PC-3 (cell line): ENCODE measurements at places on chromosomes 16 and 17. TPM values are rescaled to one million over a fixed set of nuclear protein-coding genes. Genes with fewer than 3 reads are reported as not detected.
A peak's percentile ranks its signal among the peaks of the same experiment; 100 is the strongest.

The CDH8 gene
- 1.3 and 5.7 TPM in 2 replicates for total RNA-seq

The ATP2A1 gene
- 0.23 and 0.87 TPM in 2 replicates for total RNA-seq

The KRTAP3-2 gene
- total RNA-seq, result not detected in 2 replicates

GRCh38 chr16:1794221-1794871 is 841 bp upstream of the IGFALS start:
- DNase-seq, result no peak

DNA sequence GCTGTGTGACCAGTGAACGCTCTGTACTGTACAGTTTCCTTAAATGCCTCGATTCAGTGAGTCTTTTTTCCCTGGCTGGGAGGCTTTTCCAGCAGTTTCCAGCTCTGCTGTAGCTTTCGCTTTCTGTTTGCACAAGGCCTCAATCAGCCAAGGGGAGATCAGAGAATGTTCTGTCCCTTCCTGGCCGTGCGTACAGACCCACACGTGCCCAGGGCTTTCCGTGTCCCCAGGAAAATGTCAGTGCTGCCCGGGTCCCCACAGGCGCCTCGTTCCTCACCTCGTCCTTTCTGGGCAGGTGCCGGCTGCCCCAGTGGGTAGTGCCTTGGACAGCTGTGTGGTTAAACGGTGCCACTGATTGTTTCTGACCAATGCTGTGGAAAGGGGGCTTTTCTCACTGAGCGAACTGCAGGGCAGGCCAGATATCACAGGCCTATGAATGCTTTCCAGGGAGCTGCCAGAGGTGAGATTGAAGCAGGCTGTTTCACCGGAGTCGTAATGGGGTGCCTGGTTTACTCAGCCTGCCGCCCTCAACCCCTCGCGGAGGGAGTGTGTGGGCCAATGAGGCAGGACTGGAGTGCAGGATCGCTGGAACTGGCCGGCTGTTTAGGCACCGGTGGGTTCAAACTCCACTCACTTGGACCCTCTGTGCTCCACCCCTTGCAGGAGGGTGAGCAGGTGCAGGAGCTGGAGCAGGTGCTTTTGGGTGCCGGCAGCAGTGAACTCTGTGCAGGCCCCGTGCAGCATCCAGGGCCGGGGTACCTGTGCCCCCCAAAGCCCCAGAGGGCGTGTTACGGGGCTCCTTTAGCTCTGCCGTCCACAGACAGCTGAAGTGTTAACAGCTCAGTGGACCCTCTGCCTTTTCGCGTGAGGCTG is 44.4 kb downstream of the ZNF778 start:
- DNase-seq, result no peak

The CMTM4 gene
- 16.9 and 17.0 TPM in 2 replicates for total RNA-seq

The BTBD17 gene
- total RNA-seq, result not detected in 2 replicates

The NUP85 gene
- 91.5 and 95.6 TPM in 2 replicates for total RNA-seq

- no peak for DNase-seq
Observed at GRCh38 chr17:79907850-79908249, 68.6 kb upstream of the CBX4 start.

GRCh38 chr17:34991606-34992005 is 11.3 kb downstream of the LIG3 start:
- no peak for DNase-seq

GRCh38 chr17:57538736-57539456 is 206.2 kb downstream of the CCDC182 start:
- DNase-seq, result no peak

- no peak for DNase-seq
Observed at GRCh38 chr16:81478876-81479511, 34.4 kb downstream of the CMIP start.

DNA sequence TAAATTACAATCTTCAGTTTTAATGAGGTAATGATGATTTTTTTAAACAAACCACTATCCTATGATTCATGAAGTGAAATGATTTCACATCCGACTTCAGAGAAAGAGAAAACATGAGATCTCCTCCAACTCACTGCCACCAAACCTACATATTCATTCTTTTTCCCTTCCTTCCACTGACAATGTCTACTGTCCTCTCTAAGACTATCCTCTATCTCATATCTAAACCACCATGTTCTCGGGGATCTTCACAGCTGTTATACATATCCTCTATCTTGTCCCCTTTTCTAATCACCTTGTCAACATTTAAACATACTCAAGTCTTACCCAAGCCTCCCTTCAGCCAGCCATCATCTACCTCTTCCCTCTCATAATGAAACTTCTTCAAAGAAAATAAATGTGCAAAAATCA is 53.5 kb downstream of the SMURF2 start:
- peak; percentile 53 for DNase-seq

- DNase-seq, result peak; percentile 91
Observed at GRCh38 chr16:2040787-2041522, 6.7 kb downstream of the NTHL1 start.

- DNase-seq, result no peak
Observed at GRCh38 chr17:61478790-61479492, 26.7 kb downstream of the TBX4 start.

DNA sequence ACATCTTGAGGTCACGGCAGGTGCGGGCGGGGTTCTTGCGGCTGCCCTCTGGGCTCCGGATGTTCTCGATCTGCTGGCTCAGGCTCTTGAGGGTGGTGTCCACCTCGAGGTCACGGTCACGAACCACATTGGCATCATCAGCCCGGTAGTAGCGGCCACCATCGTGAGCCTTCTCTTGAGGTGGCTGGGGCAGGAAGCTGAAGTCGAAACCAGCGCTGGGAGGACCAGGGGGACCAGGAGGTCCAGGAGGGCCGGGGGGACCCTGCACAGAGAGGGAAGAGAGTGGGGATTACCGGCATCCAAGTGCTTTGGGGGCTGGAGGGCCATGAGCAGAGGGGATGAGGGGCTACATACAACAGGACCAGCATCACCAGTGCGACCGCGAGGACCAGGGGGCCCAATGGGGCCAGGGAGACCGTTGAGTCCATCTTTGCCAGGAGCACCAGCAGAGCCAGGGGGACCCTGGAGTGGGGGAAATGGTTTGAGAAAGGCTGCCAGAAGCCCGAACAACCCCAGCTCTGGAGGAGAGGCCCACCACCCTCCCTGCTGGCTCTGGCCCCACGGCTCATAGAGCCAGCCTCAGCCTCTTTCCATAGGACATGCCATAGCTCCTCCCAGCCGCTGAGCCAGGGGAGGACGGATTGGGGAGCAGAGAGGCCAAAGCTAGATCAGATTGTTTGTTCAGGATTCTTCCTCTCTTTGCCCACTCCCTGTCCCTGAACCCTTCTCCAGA is 14.6 kb downstream of the COL1A1 start:
- DNase-seq, result no peak

DNA sequence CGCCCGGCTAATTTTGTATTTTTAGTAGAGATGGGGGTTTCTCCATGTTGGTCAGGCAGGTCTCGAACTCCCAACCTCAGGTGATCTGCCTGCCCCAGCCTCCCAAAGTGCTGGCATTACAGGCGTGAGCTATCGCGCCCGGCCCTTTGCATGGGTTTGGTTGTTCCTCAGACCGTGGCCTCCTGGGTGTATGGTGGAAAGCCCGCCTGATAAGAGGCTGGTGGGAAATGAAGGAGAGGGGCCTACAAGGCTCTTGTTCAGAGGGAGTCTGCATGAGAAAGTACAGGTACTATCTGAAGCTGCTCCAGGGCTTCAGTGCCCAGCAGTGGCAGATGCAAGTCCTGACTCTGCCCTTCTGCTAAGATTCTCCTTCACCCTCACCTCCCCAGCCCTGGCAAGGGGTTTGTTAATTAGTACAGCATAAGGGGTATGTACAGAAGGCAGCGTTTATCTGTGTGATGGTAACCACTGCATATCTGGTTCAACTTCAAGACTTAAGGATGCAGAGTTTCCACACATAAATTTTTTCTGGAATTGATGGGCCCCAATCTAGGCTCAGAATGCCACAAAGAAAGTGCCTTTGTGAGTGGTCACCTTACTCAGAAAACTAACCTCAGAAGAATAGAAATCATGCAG is 24.2 kb downstream of the GRB7 start:
- no peak for DNase-seq

The KRTAP16-1 gene
- not detected in 2 replicates for total RNA-seq

DNA sequence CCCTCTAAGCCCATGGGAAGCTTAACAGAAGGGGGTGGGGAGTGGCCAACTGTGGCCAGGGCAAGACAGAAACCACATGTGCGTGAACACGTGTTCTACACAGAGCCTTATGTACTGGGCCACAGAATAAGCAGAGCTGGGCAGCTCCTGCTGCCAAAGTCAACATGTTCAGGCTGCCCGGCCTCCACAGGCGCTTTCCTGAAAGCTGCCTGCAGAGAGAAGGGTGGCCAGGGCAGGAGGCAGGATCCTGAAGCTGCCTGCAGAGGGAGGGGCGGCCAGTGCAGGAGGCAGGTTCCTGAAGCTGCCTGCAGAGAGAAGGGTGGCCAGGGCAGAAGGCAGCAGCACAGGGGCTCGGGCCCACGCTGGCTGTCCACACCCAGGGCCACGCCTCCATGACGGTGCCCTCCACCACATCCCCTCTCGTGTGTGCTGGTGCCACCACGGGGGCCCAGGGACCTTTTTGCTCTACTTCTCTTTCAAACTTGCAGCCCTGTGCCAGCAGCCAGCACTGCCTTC is 79.5 kb downstream of the ANKRD11 start:
- no peak for DNase-seq

DNA sequence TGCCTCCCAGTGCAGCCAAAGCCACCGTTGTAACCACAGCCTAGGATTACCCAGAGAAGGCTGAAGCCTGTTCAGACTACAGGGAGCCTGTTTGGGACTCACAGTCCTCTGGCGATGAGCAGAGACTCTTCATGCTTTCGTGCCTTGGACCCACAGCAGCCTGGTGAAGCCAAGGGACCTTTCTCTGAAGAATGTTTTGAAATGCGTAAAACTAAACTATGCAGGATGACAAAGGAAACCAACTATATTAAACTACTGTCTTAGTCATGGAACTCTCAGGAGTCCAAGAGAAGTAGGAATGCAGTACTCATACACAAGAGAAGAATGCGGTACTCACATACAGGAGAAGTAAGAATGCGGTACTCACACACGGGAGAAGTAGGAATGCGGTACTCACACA is 20.9 kb downstream of the ABR start:
- no peak for DNase-seq

The KRTAP2-3 gene
- 10.8 and 12.4 TPM in 2 replicates for total RNA-seq

GRCh38 chr17:16866436-16866835 is 105.5 kb downstream of the TNFRSF13B start:
- peak; percentile 18 for DNase-seq

The MPP3 gene
- total RNA-seq, result 34.3 and 46.8 TPM in 2 replicates

- no peak for DNase-seq
Observed at GRCh38 chr17:61040666-61041065, 359.0 kb upstream of the TBX2 start.

The KRT15 gene
- 121 and 144 TPM in 2 replicates for total RNA-seq

DNA sequence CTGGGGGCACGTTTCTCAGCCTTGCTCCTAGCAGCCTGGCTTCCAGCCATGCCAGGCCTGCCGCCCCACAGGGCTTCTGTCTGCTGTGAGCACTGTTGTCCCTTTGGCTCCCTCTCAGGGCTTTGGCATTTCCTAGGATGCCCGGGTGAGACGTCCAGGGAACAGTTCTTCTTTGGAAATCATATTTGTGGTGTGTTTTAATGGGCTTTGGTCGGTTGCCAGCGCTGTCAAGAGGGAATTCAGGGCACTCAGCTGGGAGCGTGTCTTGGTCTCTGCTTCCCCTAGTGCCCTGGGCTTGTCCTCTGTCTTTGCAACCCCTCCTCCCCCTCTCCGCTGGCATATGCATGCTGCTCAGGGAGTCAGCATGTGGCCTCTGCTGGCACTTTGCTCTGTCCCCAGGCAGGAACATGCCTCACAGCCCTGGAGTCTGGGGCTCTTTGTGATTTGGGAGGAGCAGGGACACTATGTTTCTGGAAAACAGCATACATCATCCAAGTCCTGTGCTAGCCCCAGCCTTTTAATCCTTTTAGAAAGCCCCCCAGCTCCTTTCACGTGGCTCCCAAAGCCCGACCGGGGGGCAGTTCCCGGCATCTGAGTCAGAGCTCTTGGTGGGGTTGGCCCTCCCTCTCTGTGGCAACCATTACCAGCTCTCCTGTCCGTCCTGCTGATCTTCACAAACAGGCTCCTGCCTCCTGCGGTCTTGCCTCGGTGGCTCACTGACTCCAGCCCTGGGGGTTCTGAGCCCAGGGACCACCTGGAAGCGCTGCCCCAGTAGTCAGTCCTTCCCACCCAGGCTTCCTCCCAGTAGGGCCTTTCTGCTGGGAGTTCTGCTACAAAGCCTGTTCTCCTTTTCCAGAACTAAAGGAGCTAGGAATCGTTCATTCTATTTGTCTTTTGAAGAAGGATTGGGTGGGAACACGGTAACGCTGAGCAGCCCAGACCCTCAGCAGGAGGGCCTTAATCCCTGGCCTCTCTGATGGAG is 26.7 kb downstream of the SAP30BP start:
- peak; percentile 99 for DNase-seq

DNA sequence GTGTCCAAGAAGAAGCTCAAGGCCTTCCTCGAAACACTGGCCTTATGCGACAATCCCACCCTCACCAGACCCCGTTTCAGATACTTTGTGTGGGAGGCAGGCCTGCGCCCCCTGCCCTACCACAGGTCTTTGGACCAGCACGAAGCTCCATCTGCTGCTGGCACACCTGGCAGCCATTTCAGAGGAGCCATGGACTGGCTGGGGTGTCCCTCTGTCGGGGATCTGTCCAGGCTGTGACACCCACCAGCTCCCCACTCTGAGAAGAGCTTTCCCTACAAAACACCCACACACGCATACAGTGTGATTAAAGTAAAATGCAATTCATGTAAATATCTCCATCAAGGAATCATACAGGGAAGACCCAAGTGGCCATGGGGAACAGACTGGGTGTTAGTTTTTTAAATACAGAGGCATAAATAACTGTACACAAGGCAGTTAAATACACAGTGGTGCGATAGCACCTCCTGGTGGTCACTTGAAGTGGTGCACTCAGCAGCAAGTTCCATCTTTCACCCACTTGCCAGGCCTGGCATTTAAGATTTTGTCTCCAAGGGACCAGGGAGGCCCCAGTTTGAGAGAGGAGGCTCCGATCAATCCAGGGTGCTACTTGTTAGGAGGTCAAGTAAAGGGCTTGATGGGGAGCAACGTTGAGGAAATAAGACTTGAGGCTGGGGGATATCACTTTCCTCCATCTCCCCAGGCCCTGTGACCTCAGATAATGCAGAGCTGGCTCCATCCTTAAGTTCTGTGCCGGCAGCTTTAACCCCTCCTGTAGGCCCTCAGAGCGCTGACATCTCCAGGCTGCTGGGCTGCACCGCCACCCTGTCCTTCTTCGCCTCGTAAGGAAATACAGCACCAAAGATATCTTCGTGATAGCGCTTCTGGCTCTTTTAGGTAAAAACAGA is 43.6 kb downstream of the NOS2 start:
- DNase-seq, result peak; percentile 66

The CDRT15 gene
- total RNA-seq, result not detected in 2 replicates

DNA sequence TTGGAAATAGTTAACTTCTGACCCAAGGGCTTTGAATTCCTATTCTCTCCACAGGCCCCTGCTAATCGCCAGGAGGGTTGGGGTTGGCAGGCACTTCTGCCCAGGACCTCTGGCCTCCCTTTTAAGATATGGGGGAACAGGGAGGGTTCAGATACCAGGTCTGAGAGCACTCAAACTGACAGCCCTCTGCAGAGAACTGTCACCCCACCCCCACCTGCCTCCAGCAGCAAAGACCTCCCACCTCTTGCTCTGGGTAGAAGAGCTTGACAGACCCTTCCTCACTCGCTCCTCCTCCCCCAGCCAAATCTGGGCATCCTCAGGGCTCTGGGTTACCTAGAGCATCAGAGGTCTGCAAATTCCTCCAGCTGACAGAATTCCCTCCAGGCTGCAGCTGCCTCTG is 11.6 kb downstream of the CDH3 start:
- DNase-seq, result no peak

GRCh38 chr17:50169121-50169764 is 3.4 kb downstream of the SGCA start:
- DNase-seq, result peak; percentile 80

- no peak for DNase-seq
Observed at GRCh38 chr17:40454613-40454995, 11.4 kb downstream of the IGFBP4 start.

- DNase-seq, result no peak
Observed at GRCh38 chr17:49422714-49423113, 8.0 kb upstream of the PHB1 start.
